KG1 (cell line): ENCODE measurements at places on chromosomes 13 and 19.
A peak's percentile ranks its signal among the peaks of the same experiment; 100 is the strongest.

- DNase-seq, result no peak
Observed at GRCh38 chr19:4717966-4718701, 5.5 kb downstream of the DPP9 start.

- peak; percentile 7 for DNase-seq
Observed at GRCh38 chr19:5627395-5627904, 4.6 kb downstream of the SAFB start.

DNA sequence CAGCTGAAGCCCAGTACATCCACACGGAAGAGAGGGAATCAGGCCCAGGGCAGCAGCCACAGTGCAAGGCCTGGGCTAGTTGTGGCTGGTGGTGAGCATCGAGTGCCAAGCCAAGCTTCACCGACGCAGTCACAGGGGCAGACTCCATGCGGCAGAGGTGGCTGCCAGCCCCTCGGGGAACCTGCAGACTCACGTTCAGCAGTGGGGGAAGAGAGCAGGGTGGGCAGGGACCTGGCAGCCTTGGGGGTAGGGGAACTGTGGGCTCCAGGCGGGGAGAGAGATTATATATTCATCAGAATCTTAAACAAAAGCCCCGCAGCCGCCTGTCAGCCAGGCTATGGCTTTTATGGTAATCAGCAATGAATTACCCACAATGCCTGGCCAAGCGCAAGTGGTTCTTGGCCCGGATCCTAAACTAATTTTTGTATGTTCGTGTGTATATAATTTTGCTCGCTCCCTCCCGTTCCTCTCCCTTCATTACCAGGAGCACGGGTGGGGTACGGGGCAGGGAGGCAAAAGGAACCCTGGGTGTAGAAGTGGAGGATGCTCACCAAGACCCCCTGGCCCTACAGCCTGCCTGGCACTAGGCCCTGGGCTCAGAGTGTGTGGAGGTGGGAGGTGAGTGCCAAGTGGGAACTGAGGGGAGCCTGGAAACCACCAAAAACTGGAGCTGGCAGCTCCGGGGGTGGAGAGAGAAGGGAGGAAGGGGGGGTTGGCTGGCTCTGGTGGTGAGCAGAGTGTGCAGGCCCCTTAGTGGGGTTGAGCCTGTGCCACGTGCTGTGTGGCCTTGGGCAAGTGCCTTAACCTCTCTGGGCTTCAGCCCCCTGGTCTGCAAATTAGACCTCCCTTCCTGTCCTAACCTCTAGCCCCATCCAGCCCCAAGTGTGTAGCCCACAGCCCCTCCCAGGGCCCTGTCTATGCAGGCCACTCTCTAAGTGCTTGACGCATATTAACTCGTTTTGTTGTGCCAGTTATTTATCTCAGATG is 31.9 kb downstream of the PTPRS start:
- DNase-seq, result no peak

- DNase-seq, result no peak
Observed at GRCh38 chr13:25213715-25214114, 41.6 kb upstream of the AMER2 start.

GRCh38 chr13:77000475-77000874 is 8.6 kb downstream of the CLN5 start:
- no peak for DNase-seq

DNA sequence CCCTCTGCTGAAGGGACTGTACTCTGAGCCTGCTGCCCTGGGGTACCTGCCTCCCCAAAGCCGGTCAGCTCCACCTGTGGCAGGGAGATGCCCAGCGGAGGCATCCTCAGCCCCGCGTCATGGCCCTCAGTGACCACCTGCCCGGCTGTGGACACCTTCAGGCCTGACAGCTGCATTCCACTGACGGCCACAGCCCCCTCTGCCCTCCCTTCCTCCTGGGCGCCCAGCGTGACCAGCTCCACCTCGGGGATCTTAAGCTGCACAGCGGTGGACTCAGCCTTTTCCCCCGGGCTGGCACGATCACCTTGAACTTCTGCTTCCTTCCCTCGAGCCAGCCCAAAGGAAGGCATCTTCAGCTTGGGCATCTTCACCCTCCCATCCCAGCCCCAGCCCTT is 4.8 kb upstream of the HIPK4 start:
- DNase-seq, result no peak

DNA sequence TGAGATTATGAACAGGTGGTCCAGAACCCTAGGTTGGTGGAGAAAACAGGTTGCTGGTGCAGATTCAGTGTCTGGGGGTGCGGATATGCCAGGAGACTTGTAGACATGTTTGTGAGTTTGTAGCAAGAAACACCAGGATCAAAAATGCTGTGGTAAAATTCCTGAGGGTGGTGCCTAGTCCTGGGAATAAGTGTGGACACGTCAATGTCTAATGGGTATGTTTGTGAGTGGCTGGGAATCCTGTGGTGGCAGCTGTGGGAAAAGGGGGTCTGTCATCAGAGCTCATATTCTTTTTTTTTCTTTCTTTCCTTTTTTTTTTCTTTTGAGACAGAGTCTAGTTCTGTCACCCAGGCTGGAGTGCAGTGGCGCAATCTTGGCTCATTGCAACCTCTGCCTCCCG is 7.2 kb downstream of the ZNF708 start:
- no peak for DNase-seq

DNA sequence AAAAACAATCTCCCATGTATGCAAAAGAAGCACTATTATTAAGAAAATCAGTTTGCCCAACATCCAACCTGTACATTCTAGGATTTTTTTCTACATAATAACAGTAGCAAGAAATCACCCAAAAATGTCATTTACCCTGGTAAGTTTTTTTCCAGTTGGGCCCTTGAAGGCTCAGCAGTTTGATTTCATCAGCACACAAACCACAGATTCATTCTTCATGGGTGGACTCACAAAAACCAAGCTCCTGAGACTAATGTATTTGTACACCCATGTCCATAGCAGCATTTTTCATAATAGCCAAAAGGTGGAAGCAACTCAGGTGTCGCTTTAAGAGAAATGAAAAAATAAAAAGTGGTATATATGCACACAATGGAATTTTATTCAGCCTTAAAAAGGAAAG is 210.1 kb downstream of the TBC1D4 start:
- no peak for DNase-seq

- DNase-seq, result peak; percentile 16
Observed at GRCh38 chr13:40589285-40590109, 76.9 kb downstream of the FOXO1 start.

DNA sequence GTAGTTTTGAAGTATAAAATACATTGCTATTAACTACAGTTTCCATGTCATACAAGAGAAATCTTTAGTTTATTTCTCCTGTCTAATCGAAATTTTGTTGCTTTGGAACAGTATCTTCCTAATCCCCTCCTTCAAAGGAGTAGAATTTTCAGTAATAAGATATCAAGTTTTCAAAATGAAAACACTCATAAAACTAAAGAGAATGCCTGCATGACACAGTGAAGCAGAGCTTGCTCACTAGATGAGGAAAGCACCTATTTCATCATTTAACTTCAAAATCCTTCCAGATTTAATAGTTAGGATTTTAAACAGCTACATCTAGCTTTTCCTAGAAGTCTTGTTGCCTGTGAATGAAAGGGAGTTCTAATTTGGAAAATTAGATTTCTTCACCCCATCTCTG is 80.8 kb downstream of the TNFSF11 start:
- no peak for DNase-seq

GRCh38 chr13:32455594-32455903 is 27.6 kb upstream of the N4BP2L1 start:
- DNase-seq, result no peak

- no peak for DNase-seq
Observed at GRCh38 chr19:17025991-17026658, 485 bp downstream of the CPAMD8 start.

- no peak for DNase-seq
Observed at GRCh38 chr13:58921129-58921528, 1242.6 kb downstream of the DIAPH3 start.

- no peak for DNase-seq
Observed at GRCh38 chr13:78770601-78771000, 111.6 kb upstream of the OBI1 start.

- DNase-seq, result no peak
Observed at GRCh38 chr13:95217920-95218830, 83.1 kb downstream of the ABCC4 start.

DNA sequence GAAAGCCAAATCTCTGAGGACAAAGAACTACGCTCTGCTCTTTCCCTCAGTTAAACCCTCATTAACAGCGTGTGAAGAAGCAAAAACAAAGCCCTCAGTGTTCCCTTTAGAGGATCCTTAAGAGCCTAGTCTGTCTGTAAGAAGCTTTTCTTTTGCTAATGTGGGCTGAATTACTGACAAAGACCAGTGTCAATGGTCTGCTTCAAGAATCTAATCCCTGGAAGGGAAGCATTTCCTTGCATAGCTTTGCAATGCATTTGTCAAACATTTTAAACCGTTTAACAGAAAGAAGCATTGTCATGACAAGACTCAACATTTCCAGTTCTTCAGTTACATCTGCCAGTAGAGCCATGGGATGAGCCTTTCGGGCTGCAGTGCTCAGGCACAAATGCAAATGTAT is 64.9 kb downstream of the EDNRB start:
- no peak for DNase-seq

GRCh38 chr13:21242236-21242635 is 65.8 kb downstream of the MRPL57 start:
- DNase-seq, result no peak

DNA sequence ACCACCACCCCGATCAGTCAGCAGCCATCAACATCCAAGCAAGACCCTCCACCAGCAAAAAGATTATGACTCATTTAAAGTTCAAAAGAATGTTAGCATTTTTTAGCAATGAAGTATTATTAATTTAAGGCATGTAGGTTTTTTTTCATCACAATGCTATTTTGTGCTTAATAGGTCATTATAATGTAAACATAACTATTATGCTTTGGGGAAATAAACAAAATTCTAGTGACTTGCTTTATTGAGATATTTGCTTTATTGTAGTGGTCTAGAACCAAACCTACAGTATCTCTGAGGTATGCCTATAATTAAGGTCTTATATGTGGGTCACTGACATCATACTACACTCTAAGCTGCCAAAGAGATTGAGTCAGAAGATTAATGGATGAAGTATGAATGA is 20.0 kb downstream of the KLF12 start:
- no peak for DNase-seq

DNA sequence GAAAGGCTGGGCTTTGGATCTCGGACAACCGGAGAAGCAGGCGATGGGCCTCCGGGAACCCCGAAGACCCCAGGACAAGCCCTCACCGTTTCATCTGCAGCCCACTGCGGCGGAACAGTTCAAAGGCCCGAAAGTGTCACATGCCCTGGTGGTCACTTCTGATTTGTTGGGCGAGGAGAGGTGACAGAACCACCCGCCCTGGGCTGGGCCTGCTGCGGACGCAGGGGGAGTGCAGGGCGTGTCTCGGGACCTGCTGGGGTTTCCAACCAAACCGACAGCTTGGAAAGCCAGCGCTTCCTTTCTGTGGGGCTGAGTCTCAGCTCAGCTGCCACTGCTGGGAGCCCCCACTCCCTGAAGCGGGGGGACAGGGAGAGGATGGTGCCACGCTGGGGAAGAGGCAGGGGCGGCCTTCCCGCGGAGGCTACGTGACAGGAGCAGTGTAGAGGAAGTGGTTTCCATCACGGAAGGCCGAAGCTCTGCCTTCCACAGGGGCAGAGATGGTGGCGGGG is 22.8 kb upstream of the ZBTB7A start:
- DNase-seq, result peak; percentile 84

DNA sequence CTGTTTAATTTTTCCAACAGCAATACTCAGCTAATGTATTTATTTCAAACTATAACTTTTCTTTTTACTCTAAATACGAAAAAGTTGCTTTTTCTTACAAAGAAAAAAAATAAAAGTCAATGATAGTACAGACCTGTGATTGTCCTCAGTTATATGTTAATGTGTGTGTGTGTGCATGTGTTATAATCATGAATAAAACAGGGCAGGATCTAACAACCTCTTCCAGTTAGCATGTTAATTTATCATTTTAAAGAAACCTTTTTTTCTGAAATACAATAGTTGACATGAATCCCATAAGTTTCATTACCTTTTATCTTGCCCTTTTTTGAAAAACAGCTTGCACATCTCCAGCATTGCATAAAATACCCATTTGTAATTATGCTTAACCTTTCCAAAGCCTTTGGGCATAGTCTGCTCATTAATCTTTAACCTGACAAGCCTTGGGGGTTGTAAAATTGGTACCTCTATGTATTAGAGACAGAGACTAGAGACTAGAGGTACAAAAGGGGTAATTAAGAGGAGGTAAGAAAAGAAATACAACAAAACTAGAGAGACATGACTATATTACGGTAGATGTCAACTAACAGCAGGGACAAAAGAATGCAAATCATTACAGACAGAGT is 828.1 kb downstream of the OLFM4 start:
- no peak for DNase-seq

DNA sequence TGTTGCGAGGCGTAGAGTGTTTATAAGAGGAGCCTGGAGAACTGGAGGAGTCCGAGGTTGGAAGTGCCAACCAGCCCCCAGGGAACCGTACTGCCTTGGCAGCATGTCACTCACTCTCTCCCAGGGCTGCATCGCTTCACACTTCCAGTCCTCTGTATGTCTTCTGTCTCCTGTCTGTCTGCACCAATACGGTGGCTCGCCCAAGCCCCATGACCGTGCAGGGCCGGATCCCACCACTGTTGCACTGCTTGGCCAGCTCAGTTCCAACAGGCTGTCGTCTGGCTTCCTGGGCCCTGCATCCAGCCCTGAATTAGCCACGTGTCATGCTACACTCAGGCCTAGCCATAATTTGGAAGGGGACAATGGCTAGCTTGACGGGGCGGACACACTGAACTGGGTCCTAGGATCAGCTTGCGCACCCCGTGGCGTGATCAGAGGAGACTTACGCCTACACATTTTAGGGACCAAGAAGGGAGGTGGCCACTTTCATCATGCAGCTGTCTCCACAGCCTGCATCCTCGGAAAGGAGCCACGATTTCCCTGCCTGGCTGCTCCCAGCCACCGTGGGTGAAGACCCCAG is 147.1 kb downstream of the URI1 start:
- DNase-seq, result no peak

GRCh38 chr13:98384739-98385138 is 192.2 kb downstream of the STK24 start:
- DNase-seq, result no peak

DNA sequence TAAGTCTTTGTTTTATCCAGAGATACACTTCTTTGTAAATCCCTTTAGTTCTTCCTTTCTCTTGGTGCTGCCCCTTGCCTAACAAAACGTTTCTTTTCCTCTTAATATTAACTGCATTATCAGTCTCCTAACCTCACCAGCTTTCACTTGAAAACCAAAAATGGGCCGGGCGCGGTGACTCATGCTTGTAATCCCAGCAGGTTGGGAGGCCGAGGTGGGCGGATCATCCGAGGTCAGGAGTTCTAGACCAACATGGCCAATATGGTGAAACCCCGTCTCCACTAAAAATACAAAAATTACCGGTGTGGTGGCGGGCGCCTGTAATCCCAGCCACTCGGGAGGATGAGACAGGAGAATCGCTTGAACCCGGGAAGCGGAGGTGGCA is 329.8 kb upstream of the MIR17HG start:
- no peak for DNase-seq
